ENCODE measurements at places on chromosomes 7 and 10.

DNA sequence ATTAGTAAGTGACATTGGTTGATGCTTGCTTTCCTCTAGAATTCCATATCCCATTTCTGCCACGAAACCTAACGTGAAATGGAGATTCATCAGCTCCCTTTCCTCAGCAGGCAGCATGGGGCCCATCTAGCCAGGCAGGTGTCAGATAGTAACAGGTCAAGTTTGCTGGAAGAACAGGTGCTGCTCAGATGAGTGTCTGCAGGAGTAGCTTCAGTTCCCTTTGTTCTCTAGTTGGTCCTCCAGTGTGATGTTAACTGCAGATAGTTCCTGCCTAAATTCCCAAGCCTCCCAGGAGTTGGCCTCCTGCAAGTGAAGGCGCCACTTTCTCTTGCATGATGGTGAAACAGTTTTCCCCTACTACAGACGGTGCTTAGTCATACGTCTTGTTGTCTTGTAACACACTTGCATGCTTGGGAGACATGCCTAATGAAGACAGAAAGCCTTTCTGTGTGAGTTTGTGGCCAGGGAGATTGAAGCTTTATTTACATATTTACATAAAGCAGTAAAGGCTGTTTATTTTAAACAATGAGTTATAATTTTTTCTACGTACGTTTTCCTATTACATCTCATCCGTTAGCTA is 175.4 kb downstream of the CHN2 start:
- no peak for DNase-seq

DNA sequence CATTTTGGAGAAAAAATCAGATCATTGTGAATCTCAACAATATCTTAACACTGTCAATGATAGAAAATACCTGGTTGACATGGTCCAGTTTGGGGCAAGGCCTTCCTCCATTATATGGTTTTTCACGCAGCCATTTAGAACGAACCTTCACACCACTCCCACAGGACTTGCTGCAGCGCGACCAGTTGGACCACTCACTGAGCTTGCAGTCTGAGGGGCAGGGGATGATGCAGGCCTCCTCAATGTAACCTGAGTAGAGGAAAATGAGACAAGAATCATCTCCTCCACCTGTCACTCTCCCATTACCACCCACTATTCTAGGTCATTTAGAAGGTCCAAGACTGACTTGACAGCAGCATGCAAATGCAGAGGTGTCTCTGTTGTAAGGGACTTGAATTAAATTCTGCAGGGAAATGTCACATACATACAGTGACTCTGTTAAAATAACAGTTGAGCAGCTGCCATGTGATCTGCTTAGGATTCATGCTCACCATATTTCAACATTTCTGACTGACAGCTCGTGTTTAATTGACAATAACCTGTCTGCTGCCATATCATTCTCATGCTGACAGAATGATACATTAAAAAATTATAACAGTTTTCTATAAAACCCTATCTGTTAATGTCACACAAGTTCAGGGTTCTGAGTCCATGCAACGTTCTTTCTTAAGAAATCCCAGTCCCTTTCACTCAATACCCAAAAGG is 403.0 kb downstream of the THSD7A start:
- no peak for DNase-seq

DNA sequence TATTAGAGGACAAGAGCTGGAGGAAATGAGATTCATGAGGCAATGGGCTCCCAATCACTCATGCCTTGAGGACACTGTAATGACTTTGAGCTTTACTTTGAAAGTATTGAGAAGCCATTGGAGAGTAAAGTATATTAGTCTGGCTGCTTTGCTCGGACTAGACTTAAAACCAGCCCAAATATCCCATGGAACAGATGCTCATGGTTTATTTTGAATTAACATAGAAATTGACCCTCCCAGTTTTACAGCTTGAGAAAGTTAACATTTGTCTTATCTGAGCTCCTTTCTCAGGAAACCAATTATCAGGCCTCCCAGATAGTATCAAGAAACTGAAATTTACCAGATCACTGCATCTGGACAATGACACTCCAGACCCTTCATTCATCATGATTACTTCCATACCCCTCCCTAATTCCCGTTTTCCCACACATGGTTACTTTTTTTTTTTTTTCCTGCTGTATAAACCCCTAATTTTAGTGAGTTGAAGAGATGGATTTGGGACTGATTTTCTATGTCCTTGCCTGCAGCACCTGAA is 270.8 kb upstream of the SMIM30 start:
- DNase-seq, result no peak

DNA sequence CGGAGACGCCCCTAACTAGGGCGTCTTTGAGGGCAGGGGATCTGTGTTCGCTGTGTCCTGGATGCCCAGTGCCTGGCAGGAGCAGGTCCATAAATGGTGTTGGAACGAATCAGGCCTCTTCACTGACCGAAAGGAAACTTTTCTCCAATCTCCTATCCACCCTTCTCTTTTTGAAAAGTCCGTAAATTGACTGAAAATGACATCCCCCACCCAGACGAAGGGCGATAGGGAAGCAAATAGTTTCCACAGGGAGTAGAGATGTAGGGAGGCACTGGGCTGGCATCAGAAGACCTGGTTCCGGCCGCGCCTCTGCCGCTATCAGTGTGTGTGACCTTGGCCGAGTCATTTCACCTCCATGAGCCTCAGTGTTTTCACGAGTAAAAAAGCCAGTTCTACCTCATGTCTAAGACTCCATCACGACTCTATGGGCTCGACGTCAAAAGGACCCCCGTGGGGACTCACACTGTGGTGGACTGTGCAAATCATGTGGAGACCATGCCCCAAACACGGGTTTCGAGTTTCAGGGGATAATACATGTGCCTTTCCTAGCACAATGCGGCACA is 497 bp upstream of the RAB11FIP2 start:
- no peak for DNase-seq

GRCh38 chr10:133530506-133530905 is 3.3 kb downstream of the CYP2E1 start:
- DNase-seq, result no peak

DNA sequence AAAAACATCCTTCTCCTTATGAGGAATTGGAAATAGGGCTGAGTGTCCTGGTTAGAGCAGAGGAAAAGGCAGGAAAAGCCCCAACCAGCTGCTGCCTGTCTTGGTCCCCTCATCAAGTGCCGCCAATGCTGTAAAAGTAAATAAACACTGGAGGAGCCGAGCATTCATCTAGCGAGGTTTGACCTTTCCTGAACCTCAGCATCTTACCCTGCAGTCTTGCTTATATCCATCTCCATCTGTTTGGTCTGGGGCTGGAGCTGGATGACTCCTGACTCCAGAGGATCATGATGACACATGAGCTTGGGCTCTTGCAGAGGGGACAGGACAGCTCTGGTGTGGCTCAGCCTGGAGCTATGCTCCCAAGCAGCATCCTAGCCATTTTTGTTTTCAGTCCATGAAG is 501.1 kb downstream of the TNS3 start:
- DNase-seq, result no peak

- no peak for DNase-seq
Measured at GRCh38 chr10:48778193-48778857, 93.7 kb downstream of the WDFY4 start.

DNA sequence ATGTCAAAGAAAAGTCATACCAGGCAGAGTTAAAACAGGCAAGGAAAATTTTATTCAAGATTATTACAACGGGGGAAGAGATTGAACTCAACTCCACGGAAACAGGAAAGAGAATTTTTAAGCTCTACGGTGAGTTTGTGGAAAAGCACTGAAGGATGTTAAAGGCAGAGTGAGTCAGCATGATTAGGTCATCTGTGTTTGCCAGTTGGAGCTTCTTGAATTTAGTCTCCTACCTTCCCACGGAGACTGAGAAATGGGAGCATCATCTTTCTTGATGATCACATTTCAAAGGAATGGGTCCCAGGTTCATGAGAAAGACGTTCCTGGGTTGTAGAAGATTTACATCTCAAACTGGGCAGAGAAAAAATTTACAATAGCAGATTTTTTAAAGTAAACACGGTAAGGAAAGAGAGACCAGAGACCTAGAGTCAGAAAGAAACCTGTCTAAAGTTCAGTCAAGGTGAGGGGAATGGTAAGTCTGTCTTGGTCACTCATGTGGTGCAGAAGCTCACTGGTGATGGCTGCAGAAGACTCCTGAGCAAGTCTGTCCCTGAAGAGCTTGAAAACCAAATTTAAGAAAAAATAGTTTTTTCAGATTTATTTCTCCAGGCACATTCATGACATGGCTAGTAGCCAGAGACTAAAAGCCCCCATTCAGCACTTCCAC is 516.9 kb upstream of the LRRN3 start:
- DNase-seq, result no peak

- DNase-seq, result no peak
Measured at GRCh38 chr10:92413519-92413918, 122.6 kb downstream of the MARCHF5 start.

DNA sequence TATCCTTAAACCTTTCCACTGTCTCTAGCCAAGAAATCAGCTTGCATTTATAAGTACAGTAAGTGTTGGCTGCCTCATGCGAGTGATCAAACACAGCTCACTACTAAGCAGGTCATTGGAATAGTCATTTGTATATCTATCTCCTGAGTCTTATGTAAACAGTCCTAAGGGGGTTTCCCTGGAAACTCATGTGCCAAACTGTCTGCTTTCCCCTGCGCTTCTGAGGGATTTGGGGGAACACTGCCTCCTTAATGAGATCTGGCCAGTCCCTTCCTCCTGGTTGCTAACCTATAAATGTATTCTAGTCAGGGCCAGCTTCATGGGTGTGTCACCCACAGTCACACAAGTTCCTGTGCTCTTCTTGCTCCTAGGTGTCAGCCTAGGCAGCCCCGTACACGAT is 133.1 kb downstream of the CD36 start:
- no peak for DNase-seq

DNA sequence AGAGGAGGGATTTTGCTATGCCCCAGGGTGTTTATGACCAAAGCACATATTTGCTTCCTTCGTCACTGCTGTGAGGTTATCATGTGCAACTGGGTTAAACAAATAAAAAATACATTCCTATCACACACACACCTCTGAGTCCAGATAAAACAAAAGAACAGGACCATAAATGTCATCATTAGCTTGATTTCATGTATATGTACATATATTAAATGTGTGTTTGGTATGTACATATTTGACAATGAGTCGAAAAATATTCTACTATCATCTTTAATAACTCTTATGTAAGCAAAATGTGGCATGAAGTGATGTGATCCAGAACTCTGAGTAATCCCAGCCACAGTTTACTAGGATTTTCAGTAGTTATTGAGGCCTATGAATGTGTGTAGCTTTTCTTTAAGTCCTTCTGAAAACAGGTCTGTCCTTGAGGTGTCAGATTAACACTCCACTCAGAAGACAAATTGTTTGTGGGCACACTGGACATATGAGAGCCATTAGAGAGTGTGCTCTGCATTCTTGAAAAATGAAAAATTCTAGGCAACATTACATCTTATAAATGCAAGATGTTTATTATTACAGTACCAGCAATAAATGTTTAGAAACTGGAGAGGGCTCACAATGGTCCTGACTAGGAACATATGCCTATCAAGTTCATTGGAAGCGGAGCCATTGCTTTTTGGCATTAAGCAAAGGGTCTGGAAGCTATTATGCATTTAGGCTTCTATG is 335.1 kb upstream of the SEMA3A start:
- no peak for DNase-seq

- no peak for DNase-seq
Measured at GRCh38 chr10:34524369-34525091, 290.6 kb downstream of the PARD3 start.

- no peak for DNase-seq
Measured at GRCh38 chr10:95865814-95866466, 41.8 kb upstream of the CC2D2B start.

- DNase-seq, result no peak
Measured at GRCh38 chr10:115771755-115772154, 501.3 kb downstream of the GFRA1 start.

DNA sequence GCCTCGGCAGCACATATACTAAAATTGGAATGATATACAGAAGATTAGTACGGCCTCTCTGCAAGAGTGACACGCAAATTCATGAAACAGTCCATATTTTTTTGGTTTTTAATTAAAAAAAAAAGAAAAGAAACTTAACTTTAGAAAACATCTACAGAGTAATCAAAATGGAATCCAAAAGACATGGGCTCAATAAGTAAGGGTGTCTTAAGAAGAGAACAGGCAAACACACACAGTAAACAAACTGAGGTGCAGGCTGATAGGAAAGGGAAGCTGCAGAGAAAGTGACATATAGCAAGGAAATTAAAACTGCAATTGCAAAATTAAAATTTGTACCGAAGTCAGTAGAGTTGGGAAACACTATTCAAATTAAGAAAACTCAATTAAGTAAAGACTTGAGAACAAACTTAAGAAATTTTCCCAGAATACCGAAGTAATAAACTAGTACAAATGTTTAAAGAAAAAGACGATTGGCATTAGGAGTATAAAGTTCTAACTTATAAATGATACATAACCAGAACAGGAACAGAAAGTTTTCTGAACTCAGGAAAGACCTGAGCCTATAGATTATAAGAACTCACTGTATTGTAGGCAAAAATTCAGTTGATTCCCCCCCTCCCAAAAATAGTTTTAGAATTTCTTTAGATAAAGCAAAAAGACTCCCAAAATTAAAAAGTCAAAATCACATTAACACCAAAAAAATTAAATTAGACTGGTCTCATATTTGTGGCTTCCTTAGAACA is 16.3 kb downstream of the MTPN start:
- no peak for DNase-seq

GRCh38 chr10:4434516-4435071 is 391.4 kb upstream of the AKR1E2 start:
- no peak for DNase-seq

DNA sequence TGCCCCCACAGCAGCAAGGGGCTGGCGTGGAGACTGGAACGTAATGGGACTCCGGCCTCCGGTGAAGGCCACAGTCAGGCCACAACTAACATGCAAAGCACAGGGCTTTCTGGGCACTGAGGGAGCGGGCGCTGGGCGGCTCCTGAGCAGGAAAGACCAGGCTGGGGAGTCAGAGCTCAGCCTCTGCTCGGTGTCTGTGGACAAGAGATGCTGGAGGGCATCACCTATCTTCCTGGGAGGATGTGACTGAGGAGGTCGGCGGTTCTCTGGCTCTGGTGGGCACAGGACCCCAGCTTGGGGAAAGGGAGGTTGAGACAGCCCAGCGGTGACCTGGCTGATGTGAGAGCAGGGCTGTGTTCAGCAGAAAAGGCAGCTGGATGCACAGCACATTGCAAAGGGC is 11.7 kb downstream of the CNPY1 start:
- no peak for DNase-seq

DNA sequence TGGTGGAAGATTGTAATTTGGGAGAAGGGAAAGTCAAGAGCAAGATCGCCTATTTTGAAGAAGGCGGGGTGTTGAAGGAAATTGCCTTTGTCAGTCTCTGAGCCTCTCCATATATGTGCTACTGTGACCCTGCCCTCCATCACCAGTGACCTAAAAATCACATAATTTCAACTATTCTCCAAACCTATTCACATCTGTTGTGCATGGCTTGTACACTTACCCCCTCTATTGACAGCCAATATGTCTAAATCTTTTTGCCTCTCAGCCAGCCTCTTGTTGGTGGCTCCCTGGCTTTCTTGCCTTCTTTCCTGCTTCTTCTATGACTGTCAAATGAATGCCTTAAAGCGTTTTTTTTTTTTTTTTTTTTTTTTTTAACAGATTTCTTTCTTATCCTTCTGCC is 295.6 kb downstream of the AUTS2 start:
- peak; percentile 69 for DNase-seq

GRCh38 chr10:75407713-75408508 is 6.3 kb upstream of the ZNF503 start:
- no peak for DNase-seq

Data from hematopoietic multipotent progenitor cell treated with erythropoietin and hydrocortisone succinate and interleukin-3 and kit ligand, for 8 days (in vitro differentiated cells).